ENCODE measurements at places on chromosomes 4 and X.
A peak's percentile ranks its signal among the peaks of the same experiment; 100 is the strongest.

GRCh38 chr4:83189631-83190136 is 75.2 kb upstream of the PLAC8 start:
- no peak for DNase-seq

DNA sequence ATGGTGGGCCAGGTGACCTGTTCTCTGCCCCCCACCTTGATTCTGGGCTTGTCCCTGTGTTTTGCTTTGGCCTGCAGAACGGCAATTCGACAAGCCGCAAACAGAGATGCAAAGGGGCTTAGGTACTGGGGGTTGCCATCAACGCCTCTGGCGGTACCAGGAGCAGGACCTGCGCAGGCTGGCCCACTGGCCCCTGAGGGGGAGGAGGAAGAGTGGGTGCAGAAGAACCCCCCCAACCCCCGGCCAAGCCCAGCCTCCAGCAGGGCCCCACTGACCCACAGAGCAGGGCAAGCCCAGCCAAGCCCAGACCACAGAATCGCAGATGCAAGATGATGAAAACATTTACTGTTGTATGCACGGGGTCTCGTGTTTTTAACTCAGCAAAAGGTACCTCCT is 89.4 kb downstream of the PPP2R2C start:
- DNase-seq, result no peak

GRCh38 chr4:152115794-152116193 is 355.0 kb upstream of the GATB start:
- peak; percentile 74 for DNase-seq

DNA sequence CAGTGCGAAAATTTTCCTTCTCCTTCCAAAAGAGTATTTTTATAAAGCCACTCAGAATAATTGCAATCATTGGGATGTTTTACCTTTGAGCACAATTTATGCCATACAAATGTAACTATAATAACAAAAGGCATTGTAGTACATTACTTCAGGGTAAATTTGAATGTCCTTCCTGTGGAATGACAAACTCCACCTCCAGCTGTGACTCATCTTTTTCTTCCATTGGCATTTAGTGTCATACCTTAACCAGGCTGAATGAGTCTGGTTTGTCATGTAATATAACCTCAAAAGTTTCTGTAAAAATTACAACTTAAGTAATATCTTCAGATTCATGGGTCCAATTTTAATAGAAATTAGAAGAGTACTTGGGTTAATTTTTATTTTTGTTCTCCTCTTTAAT is 93.3 kb downstream of the TMEM47 start:
- no peak for DNase-seq

DNA sequence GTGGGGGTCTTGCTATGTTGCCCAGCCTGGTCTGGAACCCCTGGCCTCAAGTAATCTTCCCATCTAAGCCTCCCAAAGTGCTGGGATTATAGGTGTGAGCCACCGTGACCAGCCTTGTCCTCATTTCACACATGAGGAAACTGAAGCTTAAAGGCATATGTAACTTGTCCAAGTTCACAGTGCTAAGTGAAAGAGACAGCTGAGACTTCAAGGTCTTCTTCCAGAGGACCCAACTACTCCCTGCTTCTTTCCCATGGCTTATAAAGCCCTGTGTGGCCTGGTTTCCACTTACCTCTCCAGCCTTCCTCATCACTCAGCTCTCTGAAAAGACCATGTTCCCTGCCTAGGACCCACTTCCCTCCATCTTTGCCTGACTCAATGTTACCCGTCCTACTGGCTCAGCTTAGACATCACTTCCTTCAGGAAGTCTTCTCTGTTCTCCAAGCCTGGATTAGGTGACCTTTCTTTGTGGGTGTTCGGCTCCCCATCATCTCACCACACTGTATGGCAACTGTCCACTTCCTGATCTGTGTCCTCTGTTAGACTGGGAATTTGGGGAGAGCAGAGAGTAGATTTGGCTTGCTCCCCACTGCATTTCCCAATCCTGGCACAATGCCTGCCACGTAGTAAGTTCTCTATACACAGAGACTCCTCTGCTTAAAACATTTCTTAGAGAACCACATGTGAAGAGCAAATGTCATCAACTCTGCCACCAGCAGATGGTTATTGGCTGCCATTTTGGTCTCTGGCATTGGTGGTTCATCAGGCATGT is 30.4 kb upstream of the LAMP2 start:
- no peak for DNase-seq

DNA sequence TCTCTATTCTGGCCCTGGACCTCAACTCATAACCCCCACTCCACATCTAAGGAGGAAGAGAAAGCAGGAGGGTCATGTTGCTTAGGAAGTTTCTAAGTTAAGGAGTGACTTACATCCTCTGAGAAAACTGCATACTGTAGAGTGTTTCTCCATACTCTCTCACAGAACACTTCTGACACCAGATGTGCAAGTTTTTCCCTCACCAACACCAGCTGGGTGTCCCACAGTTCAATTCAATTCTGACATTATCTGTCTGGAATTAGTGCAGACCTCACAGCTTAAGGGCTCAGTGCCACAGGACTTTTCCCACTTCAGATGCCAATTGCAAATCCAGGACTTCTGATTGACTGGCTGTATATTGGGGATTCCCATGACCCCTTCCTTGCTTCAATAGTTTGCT is 89.0 kb upstream of the SFRP2 start:
- DNase-seq, result no peak

- no peak for DNase-seq
These were observed 51.5 kb upstream of the RAB9B start for GRCh38 chrX:103883533-103883932.

GRCh38 chrX:153724252-153725038 is at the start of the genes ABCD1 and BCAP31:
Gene ABCD1 (plus strand): TSS chrX:153724856. CDS start chrX:153725267, 411 bp downstream.
Gene BCAP31 (minus strand): TSS chrX:153724387. CDS start chrX:153723244, 1,143 bp downstream.
- DNase-seq, result peak; percentile 88

DNA sequence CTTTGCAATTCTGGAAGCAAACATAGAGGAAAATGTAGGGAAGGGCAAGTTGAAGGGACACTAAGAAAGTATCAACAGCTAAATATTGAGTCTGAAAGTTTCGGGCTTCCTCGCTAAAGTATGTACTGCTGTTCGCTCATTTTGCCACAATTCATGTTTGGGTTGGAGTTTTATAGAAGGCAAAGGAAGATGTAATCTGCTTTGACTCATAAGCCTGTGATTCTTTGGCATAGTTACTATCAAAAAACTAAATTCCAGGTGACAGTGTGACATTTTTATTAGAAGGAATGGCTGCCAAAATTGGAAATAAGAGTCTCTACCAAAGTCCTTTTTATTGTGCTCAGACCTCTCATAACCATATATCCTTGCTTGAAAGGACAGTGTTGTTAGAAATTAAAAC is 336.7 kb upstream of the ADGRL3 start:
- DNase-seq, result no peak

GRCh38 chr4:185837415-185838103 is 25.6 kb upstream of the SORBS2 start:
- DNase-seq, result no peak

DNA sequence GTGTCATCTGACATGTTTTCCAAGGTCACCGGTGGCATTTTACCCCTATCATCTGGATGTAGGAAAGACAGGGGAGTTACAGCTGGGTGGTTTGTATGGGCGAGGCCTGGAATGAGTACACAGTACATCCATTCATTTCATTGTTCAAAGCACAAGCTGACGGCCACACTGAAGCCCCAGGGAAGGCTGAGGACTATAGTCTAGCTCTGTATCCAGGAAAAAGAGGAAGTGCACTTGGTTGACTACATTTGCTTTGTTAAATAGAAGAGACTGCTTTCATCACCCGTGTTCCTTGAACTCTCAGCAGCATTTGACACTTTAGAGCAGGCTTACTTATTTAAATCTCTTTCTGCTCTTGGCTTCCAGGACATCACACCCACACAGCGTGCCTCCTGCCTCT is 1041.0 kb upstream of the TENM3 start:
- no peak for DNase-seq

GRCh38 chr4:121674696-121675095 is 22.1 kb downstream of the ANXA5 start:
- DNase-seq, result no peak

GRCh38 chrX:46681849-46682248 is 77.1 kb downstream of the SLC9A7 start:
- no peak for DNase-seq

GRCh38 chr4:143339497-143339896 is 2.8 kb downstream of the GAB1 start:
- DNase-seq, result no peak

GRCh38 chr4:73744203-73744602 is 3.8 kb downstream of the CXCL8 start:
- DNase-seq, result no peak

DNA sequence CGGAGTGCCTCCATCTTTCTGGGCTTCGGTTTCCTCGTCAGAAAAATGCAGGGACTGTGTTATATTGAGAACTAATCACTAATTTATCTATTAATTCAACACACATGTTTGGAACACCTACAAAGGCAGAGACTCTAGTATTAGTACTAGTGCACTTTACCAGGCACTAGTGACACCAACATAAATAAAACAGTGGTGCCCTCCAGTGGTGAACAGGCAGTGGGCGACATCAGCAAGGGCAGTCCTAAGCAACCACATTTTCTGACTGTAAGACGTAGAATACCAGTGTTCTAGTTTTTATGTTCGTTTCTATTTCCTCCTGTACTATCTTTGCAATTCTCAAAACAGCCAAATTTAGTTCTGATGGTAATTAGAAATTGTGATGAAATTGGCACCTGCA is 69.1 kb upstream of the UCP1 start:
- peak; percentile 17 for DNase-seq

DNA sequence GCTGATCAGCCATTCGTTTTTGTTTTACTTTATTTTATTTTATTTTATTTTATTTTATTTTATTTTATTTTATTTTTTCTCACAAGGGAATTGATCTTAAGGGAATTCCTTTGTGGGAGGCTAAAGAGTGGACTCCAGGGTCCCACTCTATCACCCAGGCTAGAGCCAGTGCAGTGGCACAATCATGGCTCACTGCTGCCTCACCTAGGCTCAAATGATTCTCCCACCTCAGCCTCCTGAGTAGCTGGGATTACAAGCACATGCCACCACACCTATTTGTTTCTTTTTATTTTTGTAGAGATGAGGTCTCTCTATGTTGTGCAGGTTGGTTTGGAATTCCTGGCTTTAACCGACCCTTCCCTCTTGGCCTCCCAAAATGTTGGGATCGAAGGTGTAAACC is 17.5 kb upstream of the PABPC4L start:
- no peak for DNase-seq

- DNase-seq, result no peak
These were observed 55.9 kb upstream of the RNF128 start for GRCh38 chrX:106670631-106671030.

GRCh38 chr4:99843413-99843812 is 26.8 kb downstream of the DAPP1 start:
- no peak for DNase-seq

- DNase-seq, result no peak
These were observed 298.1 kb upstream of the SLC7A11 start for GRCh38 chr4:138540056-138540800.

- DNase-seq, result peak; percentile 89
These were observed at the start of gene IL2RG for GRCh38 chrX:71111141-71111843. Gene IL2RG (minus strand): TSS chrX:71111577. CDS start chrX:71111539, 38 bp downstream.

DNA sequence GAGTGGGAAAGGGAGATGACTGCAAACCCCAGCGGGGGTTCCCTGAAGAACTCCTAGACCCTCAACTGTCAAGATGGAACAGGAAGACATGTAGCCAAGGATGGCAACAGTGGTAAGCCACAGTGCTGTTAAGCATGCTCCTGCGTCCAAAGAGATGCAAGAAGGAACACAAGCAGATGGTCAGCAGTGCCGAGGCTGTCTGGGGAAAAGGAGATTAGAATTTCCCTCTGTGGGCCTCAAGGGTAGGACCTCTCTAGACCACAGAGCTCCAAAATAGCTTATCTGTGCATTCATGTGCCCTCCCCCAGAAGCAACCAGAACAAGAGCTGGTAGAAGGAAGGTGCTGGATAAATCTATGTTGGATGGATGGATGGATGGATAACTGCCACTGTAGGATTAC is 82.0 kb upstream of the CPEB2 start:
- no peak for DNase-seq

GRCh38 chrX:28127662-28128061 is 146.4 kb upstream of the DCAF8L1 start:
- no peak for DNase-seq

DNA sequence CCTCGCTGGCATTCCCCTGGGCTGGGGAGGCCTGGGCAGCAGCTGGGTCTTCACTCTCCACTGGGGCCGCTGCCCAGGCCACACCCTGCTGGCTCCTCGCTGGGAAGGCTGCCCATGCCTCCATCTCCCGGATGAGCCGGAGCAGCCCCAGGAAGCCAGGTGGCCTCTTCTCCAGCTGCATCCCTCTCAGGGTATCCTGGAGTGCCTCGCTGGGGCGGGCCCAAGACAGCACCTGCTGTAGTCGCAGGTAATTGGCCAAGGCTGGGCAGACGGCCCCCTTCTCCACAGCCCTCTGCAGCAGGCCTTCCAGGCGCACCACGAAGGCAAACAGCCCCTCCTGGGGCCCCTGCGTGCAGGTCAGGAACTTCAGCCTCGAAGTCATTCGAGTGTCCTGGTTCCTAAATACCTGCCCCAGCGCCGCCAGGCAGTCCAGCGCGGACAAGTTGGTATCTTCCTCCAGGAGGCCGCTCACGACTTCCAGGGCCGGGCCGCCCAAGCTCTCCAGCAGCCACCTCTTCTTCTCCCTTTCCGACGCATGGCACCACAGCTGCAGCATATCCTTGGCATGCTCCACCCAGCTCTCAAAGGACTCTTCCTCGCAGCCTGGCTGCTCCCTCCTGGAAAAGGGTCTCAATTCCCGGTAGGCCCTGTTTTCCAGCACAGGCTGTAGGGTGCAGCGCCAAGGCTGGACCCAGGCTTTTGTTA is 3.7 kb downstream of the PNMA6E start:
- no peak for DNase-seq

- no peak for DNase-seq
These were observed 37.5 kb downstream of the KDR start for GRCh38 chr4:55087913-55088260.

GRCh38 chr4:102439812-102440211 is 61.3 kb upstream of the NFKB1 start:
- no peak for DNase-seq

GRCh38 chr4:25343671-25344070 is 31.1 kb downstream of the ZCCHC4 start:
- DNase-seq, result no peak

DNA sequence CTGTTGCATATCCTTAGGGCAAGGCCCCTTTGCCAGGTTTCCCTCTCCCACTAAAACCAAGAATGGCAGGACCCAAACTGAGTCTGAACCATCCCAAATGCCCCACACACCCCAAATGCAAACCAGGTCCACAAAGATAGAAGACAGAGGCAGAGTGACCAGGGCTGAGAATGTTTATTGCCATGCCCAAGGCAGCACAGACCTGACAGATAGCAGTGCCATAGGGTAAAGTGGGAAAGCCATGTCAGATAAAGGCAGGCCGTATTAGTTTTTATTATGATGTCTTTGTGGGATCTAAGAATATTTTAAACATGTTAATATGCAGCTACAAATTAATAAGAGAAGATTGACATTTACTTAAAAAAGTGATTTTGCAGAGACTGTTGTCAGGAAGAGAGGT is 29.6 kb upstream of the MND1 start:
- DNase-seq, result no peak

- DNase-seq, result no peak
These were observed 688.0 kb downstream of the PCDH7 start for GRCh38 chr4:31408121-31408520.

GRCh38 chrX:41377624-41378023 is 43.7 kb downstream of the DDX3X start:
- DNase-seq, result no peak

- DNase-seq, result no peak
These were observed 89.3 kb upstream of the ENPP6 start for GRCh38 chr4:184306949-184307348.
